ENCODE measurements at places on chromosomes 12 and 14.

DNA sequence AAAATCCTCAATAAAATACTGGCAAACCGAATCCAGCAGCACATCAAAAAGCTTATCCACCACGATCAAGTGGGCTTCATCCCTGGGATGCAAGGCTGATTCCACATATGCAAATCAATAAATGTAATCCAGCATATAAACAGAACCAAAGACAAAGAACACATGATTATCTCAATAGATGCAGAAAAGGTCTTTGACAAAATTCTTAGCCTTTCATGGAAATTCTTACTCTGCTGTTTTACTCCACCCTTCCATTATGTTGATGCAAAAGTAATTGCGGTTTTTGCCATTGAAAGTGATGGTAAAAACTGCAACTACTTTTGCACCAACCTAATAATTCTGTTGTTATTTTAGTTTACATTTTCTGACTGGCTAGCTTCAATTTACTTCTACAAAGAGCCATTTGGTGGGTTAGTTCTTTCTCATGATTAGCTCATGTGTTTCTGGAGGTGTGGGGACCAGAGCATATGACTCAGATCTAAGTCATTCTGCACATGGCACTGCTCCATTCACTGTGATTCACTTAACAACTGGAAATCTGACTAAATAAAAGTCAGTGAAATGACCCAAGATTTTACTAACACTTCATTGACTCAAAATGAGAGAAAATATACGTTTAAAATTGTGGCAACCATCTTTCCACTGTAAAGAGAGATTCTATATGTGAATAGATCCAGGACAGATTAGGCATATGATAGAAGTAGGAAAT lies 99.9 kb downstream of the TMTC3 start:
- no peak for DNase-seq

DNA sequence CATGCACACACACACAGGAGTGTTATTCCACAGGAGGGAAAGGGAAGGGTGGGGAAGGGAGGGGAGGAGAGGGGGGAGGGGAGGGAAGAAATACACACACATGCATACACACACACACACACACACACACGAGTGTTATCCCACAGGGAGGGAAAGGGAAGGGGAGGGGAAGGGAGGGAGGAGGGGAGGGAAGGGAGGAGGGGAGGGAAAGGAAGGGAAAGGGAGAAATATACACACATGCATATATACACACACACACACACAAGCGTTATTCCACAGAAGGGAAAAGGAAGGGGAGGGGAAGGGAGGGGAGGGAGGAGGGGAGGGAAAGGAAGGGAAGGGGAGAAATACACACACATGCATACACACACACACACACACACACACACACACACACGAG lies 19.6 kb upstream of the FBRSL1 start:
- DNase-seq: no peak

DNA sequence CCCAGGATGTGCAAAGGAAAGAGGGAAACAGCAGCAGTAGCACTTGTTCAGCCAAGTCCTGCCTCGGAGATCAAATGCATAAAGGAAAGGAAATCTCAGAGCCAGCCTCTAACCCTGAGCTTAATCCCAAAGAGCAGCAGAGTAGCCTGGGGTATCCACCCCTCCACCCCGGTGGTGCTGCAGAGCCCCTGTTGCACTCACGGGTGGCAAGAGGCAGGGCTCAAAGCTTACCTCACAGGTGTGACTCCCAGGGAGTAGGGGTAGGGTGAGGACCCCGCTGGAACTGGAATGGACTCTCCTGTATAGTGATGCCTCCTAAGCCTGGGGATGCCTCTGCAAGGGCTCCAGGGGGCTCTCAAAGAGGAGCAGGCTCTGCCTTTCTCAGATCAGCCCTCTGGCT lies 211.1 kb downstream of the CACNA1C start:
- no peak for DNase-seq

DNA sequence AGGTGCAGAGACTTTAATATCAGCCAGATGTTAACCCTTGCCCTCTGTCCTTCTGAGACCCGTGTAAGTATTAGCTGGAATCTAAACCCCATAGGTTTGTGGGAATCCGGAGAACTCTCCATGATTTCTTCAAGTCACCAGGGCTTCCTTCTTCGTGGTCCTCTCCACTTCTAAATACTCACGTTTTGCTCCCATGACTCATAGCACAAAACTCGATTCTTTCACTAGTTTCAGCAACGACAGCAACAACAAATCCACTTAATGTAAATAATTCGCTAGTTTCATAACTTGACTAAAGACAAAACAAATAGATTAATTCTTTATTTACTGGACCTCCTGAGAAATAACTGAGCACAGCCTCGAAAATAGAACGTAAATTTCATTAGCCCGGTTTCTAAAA lies 4.4 kb upstream of the CLEC2A start:
- no peak for DNase-seq

DNA sequence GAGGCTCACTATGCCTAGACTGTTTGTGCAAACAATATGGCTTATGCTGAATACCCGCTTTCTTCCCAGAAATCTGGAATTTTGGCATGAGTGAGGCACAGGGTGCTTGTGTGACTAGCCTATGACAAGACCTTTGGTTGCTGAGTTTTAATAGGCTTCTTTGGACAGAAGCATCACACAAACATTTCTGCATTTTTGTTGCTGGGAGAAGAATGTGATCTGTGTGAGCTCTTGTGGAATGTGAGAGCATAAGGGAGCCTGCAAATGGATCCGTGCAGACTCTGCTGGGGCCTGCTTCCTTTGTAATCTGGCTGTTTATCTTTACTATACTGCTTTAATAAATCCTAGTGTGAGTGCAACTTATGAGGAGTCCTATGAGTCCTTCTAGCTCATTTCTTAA lies 83.0 kb upstream of the ZDHHC17 start:
- DNase-seq: no peak

All from activated CD8-positive, alpha-beta memory T cell treated with anti-CD3 and anti-CD28 coated beads, Interleukin-2, amount 50 U/mL, for 4 hours (primary cell).